ENCODE measurements at places on chromosomes 7 and 10.

DNA sequence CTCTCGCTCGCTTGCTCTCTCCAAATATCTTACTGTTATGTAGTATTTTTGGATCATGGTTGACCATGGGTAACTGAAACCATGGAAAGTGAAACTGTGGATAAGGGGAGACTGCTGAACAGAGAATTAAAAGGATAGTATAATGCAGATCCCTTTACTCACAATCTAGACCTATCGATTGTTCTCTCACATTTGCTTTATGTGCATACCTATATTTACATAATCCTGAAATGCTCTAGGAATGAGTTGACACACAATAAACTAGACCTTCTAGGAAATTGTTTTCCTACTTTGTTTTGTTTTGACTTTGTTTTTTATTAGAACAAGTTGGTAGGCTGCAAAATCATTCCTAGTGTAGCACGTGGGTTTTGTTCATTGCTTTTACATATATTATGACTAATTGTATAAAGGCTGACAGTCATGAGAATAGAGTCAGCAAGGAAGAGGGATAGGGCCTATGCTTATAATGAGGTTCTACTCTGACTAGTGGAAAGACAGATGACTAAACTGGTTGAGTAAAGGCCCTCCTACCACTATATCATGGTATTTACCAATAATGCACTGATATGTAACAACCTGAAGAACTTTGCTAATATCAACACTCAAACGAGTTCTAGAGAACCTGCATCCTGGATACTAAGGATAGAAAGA is 175.3 kb upstream of the TARP start:
- DNase-seq = no peak

DNA sequence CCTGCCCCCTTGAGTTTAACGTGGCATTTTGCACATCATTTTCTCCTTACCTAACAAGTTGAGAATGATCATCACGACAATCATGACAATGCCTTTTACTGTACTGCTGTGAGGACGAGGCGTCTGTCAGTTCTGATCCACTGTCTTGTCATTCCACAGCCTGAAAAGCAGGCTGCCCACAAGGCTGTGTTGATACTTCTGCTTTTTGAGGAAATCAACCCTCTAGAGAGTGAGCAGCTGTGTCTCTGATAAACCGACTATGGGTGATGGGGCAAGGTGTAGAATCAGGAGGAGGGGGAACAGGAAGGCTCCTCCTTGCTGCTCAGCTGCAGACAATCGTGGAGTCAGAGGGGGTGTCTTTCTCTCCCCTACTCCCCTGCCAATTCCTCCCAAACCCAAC is 30.6 kb upstream of the C10orf120 start:
- DNase-seq = no peak

DNA sequence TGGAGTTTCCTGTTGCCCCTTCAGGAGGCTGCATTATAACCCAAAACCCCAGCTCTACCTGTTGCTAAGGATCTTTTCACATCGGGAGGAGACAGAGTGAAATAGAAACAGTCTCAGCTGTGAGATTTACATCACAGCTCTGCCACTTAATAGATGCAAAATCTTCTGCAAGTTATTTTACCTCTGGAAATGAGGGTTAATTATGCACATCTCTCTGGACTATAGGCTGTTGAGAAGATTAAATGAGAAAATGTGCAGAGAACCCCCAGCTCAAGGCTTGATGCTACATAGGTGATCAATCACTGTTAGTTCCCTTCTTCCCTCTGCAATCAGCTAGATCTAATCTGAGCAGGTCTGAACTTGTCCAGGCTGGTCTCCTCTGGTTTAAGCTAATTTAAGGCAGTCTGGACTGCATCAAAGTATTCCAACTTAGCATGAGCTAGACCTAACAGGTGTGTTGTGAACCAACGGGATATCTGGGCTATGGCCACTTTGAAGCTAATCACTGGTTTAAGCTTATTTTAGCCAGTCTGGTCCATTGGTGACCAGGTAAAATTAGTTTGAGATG is 8.9 kb upstream of the LRRC18 start:
- DNase-seq = no peak

GRCh38 chr10:121032460-121032859 is 181.3 kb downstream of the WDR11 start:
- no peak for DNase-seq

Measured in A172 (cell line).